Heart right ventricle (tissue), 16 donors: ENCODE measurements at places on chromosomes 11 and 22. TPM values are rescaled to one million over a fixed set of nuclear protein-coding genes. Genes with fewer than 3 reads are reported as not detected.

The HBB gene
- total RNA-seq = 217 TPM

DNA sequence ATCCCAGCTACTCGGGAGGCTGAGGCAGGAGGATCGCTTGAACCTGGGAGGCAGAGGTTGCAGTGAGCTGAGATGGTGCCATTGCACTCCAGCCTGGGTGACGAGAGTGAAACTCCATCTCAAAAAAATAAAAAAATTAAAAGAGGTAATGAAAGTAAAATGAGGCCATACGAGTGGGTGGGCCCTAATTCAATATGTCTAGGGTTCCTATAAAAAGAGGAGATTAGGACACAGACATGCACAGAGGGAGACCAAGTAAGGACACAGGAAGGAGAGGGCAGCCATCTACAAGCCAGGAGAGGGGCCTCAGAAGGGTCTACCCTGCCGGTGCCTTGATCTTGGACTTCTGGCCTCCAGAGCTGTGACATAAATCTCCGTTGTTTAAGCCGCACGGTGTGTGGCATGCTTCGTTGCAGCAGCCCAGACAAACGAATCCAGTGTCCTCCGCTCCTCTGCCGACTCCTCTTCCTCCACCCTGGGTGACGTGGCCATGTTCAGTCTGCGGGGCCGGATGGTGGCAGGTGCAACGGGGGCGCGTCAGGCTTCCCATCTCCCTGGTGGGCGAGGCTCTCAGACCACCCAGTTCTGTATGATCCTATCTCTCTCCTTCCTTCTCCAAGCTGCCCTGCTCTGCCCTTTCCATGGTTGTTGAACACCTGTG is 51.6 kb upstream of the PARVG start:
- no peak overlapping the region for H3K27ac ChIP-seq
- H3K27me3 ChIP-seq = no peaks in the 10 kb centered on the region

GRCh38 chr11:28584992-28585391 is 476.8 kb downstream of the METTL15 start:
- H3K4me3 ChIP-seq = no peak overlapping the region
- no peak overlapping the region for H3K27ac ChIP-seq
- DNase-seq = no peak
- H3K4me1 ChIP-seq = no peaks in the 10 kb centered on the region
- H3K27me3 ChIP-seq = no peaks in the 10 kb centered on the region
- no peaks in the 10 kb centered on the region for H3K36me3 ChIP-seq

DNA sequence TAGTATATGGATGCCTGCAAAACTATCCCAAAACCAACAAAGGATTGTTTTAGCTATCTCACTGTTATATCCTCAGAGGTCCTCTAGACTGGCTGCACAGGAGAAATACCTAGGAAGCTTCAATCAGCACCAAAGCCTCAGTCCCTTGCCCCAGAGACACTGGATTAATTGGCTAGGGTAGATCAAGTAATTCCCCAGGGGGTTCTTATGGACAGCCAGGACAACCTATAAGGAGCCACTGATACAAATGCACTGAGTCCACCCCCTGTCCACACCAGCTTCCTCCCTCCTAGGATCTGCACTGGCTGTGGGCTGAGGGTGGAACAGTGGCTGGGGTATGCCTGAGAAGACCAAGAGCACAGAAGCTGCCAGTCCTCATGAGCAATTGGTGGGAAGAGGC is 16.3 kb downstream of the ADORA2A start:
- H3K27ac ChIP-seq = no peak overlapping the region
- no peaks in the 10 kb centered on the region for H3K27me3 ChIP-seq
- peaks cover 13% of the 10 kb centered on the region for H3K4me1 ChIP-seq
- peaks cover 24% of the 10 kb centered on the region for H3K36me3 ChIP-seq
- DNase-seq = no peak

The FBLN1 gene
- 42.8 TPM for total RNA-seq

- peaks cover 72% of the 10 kb centered on the region for H3K4me1 ChIP-seq
- no peaks in the 10 kb centered on the region for H3K36me3 ChIP-seq
- peak overlapping the region; percentile 43 for H3K4me3 ChIP-seq
- H3K27me3 ChIP-seq = no peaks in the 10 kb centered on the region
- peak overlapping the region; percentile 90 for H3K27ac ChIP-seq
These were observed 17.9 kb downstream of the CRELD2 start for GRCh38 chr22:49936018-49936972.

The OR10A5 gene
- not detected for total RNA-seq

The SMIM35 gene
- not detected for total RNA-seq

The NAALADL1 gene
- 3.7 TPM for total RNA-seq

- DNase-seq = no peak
- no peaks in the 10 kb centered on the region for H3K27me3 ChIP-seq
- no peak overlapping the region for H3K27ac ChIP-seq
- no peaks in the 10 kb centered on the region for H3K36me3 ChIP-seq
These were observed 44.7 kb downstream of the REXO2 start for GRCh38 chr11:114483929-114484328.

The ACRV1 gene
- not detected for total RNA-seq

DNA sequence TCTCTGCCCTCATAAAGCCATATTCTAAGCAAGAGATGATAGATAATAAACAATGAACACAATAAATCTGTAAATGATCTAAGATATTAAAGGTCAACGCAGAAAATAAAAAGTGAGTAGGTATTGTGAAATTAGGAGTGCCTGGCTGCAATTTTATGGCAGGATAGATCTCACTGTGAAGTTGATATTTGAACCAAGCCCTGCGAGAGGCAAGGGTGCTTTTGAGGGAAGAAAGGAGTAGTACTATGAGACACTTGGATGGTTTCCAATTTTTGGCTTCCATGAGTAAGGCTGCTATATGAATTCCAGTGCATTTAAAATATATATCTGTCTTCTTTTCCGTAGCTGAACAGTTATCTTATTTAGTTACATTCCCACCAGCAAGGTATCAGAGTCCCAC is 720.0 kb upstream of the CNTN5 start:
- H3K4me1 ChIP-seq = no peaks in the 10 kb centered on the region
- no peak for DNase-seq
- H3K36me3 ChIP-seq = no peaks in the 10 kb centered on the region

GRCh38 chr11:29018631-29019030 is 910.4 kb downstream of the METTL15 start:
- DNase-seq = no peak
- no peaks in the 10 kb centered on the region for H3K36me3 ChIP-seq
- no peak overlapping the region for H3K27ac ChIP-seq
- no peak overlapping the region for H3K4me3 ChIP-seq
- H3K27me3 ChIP-seq = no peaks in the 10 kb centered on the region
- H3K4me1 ChIP-seq = no peaks in the 10 kb centered on the region

The CARD10 gene
- total RNA-seq = 12.9 TPM

The SCO2 gene
- total RNA-seq = not detected

GRCh38 chr11:125416981-125417935 is 78.8 kb downstream of the FEZ1 start:
- H3K36me3 ChIP-seq = no peaks in the 10 kb centered on the region
- H3K4me1 ChIP-seq = no peaks in the 10 kb centered on the region
- H3K4me3 ChIP-seq = no peak overlapping the region
- H3K27ac ChIP-seq = no peak overlapping the region
- no peaks in the 10 kb centered on the region for H3K27me3 ChIP-seq

GRCh38 chr11:45926001-45926401 is 3.5 kb downstream of the LARGE2 start:
- H3K36me3 ChIP-seq = no peaks in the 10 kb centered on the region
- peaks cover 5% of the 10 kb centered on the region for H3K4me1 ChIP-seq
- H3K4me3 ChIP-seq = no peak overlapping the region
- H3K27me3 ChIP-seq = peaks cover 18% of the 10 kb centered on the region
- DNase-seq = no peak

- H3K27me3 ChIP-seq = peaks cover 10% of the 10 kb centered on the region
- no peak overlapping the region for H3K4me3 ChIP-seq
- DNase-seq = no peak
- no peak overlapping the region for H3K27ac ChIP-seq
These were observed 5.0 kb downstream of the CST6 start for GRCh38 chr11:66016793-66017177.

DNA sequence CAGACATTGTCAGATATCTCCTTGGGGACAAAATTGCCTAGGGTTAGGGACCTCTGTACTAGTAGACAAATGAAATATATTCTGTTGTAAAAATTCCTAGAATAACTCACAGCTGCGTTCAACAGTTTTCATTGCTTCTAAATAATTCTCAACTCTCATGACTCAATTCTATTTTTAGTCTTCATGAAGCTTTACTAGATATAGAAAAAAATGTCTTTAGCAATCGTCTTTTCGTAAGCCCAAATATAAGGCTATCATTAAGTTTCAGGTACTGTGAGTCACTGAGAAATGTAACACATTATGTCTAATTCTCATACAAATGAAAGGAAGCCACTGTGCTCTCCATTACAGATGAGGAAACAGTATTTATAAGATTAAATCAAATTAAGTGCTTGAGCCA is 6.4 kb downstream of the MMP12 start:
- H3K36me3 ChIP-seq = no peaks in the 10 kb centered on the region
- no peak overlapping the region for H3K27ac ChIP-seq
- H3K4me1 ChIP-seq = no peaks in the 10 kb centered on the region
- DNase-seq = no peak
- no peak overlapping the region for H3K4me3 ChIP-seq
- no peaks in the 10 kb centered on the region for H3K27me3 ChIP-seq

DNA sequence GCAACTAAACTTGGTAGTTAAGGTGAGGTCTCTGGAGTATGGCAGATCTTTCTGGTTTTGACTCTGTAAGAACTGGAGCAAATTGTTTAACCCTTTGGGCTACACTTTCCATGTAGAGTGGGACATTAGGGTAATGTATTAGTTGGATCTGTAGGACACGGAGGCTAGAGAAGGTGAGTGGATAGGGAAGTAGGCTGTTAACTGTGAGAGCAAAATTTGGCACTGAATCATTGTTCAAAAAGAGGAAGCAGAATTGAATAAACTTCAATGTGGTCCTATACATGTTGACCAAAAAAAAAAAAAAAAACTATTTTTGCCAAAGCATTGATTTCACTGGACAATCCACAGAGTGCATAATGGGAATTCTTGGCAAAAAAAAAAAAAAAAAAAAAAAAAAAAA is 370.2 kb upstream of the CHORDC1 start:
- no peak overlapping the region for H3K27ac ChIP-seq
- no peaks in the 10 kb centered on the region for H3K36me3 ChIP-seq
- no peaks in the 10 kb centered on the region for H3K27me3 ChIP-seq
- H3K4me3 ChIP-seq = no peak overlapping the region
- DNase-seq = no peak

- no peak overlapping the region for H3K4me3 ChIP-seq
- no peak for DNase-seq
- no peaks in the 10 kb centered on the region for H3K27me3 ChIP-seq
- no peak overlapping the region for H3K27ac ChIP-seq
These were observed 93.8 kb downstream of the BCR start for GRCh38 chr22:23274146-23274526.

DNA sequence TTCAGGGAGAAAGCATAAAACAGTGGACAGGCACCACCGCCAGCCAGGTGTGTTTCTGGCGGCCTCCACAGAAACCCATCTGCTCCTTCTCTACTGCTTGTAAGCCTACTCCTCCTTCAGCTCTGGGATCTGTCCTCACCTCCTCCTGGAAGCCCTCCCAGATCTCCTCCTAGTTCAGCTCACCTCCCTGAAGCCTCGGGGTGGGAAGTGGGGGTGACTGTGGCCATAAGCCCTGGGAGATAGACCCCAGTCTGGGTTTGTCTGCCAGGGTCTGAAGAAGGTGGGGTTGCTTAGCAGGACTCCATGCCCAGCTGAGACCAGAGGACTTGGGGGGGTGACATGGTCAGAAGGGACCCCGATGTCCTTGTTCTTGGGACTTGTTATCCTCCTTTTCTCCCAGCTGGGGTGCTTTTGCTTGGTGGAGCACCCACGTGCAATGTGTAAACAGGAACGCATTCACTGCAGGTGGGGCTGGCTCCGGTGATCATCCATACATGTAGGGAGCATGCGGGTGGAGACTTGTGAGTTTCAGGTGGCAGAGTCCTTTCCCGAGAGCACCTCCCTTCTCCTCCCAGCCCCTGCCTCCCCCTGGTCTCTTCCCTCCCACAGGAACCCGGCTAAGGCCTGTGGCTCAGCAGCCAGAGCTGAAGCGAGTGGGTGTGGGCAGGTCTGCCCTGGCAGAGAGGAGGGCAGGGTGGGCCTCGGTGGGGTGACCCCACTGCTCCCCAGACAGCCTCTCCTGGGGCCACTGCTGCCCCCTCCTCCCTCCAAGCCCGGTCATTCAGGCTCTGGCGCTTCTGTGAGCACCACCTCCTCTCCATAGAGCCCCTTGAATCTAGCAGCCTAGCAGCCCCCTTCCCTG is 25.9 kb downstream of the MRGPRG start:
- H3K4me3 ChIP-seq = no peak overlapping the region
- H3K36me3 ChIP-seq = no peaks in the 10 kb centered on the region
- H3K4me1 ChIP-seq = peaks cover 6% of the 10 kb centered on the region
- H3K27me3 ChIP-seq = peaks cover 11% of the 10 kb centered on the region
- H3K27ac ChIP-seq = no peak overlapping the region

GRCh38 chr11:123249354-123249753 is 54.3 kb upstream of the CLMP start:
- DNase-seq = no peak
- H3K4me1 ChIP-seq = peaks cover 5% of the 10 kb centered on the region
- H3K27me3 ChIP-seq = no peaks in the 10 kb centered on the region
- H3K4me3 ChIP-seq = no peak overlapping the region

GRCh38 chr22:27164781-27165503 is 507.6 kb downstream of the MIAT start:
- H3K4me3 ChIP-seq = no peak overlapping the region
- peaks cover 21% of the 10 kb centered on the region for H3K27me3 ChIP-seq
- H3K4me1 ChIP-seq = no peaks in the 10 kb centered on the region
- no peaks in the 10 kb centered on the region for H3K36me3 ChIP-seq
